ENCODE measurements at places on chromosomes 7 and 10.

DNA sequence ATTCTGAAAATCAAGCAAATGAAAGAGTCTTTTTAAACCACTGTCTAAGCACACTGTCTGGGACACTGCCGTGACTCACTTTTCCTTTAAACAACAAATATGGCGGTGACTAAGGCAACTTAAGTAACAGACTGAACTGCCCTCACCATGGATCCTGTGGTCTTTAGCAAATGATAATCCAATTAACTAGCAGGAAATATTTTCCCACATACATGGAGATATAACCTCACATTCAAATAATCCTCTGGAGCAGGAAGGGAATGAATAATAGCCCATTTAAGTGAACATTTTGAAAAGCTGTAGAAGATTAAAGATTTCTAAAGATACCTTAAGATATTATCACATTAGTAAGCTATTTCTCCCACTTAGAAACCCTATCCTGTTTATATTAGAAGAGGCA is 40.3 kb upstream of the LRRC17 start:
- no peak for DNase-seq
- H3K4me1 ChIP-seq: no peaks in the 10 kb centered on the region
- H3K27me3 ChIP-seq: no peaks in the 10 kb centered on the region
- no peak overlapping the region for H3K27ac ChIP-seq
- no peak overlapping the region for H3K4me3 ChIP-seq

- H3K27ac ChIP-seq: peak overlapping the region; percentile 51
- H3K4me1 ChIP-seq: peaks cover 12% of the 10 kb centered on the region
- no peak for DNase-seq
- no peak overlapping the region for H3K4me3 ChIP-seq
- H3K27me3 ChIP-seq: no peaks in the 10 kb centered on the region
Observed at GRCh38 chr10:33263453-33263852, 71.0 kb downstream of the NRP1 start.

- H3K4me3 ChIP-seq: no peak overlapping the region
- H3K36me3 ChIP-seq: no peaks in the 10 kb centered on the region
- DNase-seq: no peak
Observed at GRCh38 chr10:87852089-87852488, 11.2 kb downstream of the KLLN start.

DNA sequence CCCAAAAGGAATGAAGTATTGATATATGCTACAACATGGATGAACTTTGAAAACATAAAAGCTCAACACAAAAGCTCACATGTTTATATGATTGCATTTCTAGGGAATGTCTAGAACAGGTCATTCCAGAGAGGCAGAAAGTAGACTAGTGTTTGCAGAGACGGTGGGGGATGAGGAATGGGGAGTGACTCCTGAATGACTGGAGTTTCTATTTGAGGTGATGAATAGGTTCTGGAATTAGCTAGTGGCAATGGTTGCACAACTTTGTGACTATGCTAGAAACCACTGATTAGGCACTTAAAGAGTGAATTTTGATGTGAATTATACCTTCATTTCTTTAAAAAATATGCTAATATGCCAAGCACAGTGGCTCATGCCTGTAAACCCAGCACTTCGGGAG is 6.9 kb downstream of the KPNA7 start:
- H3K27ac ChIP-seq: peak overlapping the region; percentile 44
- no peaks in the 10 kb centered on the region for H3K4me1 ChIP-seq
- H3K4me3 ChIP-seq: no peak overlapping the region
- H3K36me3 ChIP-seq: no peaks in the 10 kb centered on the region
- no peaks in the 10 kb centered on the region for H3K27me3 ChIP-seq

DNA sequence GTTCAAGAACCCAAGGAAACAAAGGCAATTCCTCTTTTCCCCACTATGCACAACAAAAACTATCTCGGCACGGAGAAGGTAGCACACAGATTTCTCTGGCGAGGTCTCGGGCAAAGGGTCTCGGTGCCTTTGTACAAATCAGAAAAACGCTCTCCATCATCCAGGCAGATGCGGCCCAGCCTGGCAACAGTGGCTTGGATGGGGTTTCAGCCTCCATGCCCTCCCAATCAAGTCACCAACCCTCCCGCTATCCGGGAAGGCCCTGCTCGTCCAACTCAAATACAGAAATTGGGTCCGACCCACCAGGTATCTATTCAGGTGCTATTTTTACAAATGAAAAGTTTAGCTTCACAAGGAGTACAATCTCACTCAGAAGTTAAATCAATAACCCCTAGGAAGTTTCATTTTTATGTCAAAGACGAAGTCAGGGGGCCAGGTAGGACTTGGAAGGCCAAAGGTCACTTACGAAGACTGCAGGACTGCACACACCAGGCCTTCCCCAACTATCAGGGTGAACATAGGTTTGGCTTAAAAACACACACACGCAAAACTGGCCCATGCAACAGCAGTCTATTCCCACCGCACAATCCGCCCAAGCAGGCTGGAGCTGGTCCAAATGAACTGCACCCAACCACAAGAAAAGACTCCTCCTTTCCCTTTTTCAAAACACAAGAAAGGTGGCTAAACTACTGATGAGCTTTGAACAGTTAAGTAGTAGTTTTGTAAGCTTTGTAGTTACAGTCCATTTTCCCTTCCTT is 43.0 kb downstream of the GNA12 start:
- H3K4me1 ChIP-seq: peaks cover 38% of the 10 kb centered on the region
- H3K4me3 ChIP-seq: no peak overlapping the region
- no peak for DNase-seq
- H3K27ac ChIP-seq: peak overlapping the region; percentile 43
- no peaks in the 10 kb centered on the region for H3K36me3 ChIP-seq
- H3K27me3 ChIP-seq: no peaks in the 10 kb centered on the region

DNA sequence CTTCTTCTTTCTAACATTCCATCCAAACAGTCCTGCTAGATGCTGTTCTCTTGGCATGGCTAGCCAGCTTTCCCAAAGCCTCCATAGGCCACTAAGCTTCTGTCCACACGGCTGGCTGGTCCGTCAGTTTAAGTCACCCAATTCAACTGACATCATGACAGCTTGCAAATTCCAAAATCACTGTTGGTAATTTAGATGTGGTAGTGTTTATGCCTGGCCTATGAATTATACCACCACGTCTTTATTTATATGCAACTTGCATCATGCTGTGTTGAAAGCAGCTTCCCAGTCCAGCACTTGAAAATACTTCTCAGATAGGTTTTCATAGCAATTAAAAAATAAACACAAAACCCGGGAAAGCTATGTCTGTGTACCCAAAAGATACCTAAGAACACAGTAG is 2.2 kb upstream of the VIM start:
- H3K27me3 ChIP-seq: no peaks in the 10 kb centered on the region
- no peak overlapping the region for H3K27ac ChIP-seq
- no peaks in the 10 kb centered on the region for H3K36me3 ChIP-seq
- DNase-seq: no peak
- H3K4me3 ChIP-seq: no peak overlapping the region

DNA sequence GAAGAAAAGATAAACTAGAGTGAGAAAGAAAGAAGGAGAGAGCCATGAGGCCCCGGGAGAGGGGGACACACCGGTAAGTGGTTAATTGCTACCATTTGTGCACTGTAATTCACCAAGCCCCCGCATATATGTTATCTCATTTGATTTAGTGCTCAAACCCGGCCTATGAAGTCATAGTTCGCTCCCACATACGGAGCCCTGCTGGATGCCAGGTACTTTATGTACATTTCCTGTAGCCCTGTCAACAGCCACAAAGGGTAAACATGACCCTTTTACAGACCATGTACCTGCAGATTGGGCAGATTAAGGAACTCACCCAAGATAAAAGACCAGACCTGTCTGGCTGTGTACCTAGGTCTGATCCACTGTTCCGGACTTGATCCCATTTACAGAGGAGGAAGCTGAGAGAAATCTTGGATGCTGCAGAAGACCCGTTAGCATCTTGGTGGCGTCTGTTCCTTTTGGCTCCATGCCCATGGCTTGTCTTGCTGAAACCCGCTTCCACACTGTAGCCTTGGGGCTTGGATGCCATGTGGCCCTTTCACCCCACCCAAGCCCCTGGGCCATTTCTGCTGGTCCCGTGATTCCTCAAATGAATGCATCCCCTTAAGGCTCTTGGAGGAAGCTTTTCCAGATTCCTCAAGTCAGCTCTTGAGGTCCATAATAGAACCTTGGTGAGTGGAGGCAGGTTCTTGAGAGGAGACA is 32.3 kb downstream of the FAM241B start:
- no peaks in the 10 kb centered on the region for H3K36me3 ChIP-seq
- H3K27ac ChIP-seq: no peak overlapping the region
- H3K4me1 ChIP-seq: no peaks in the 10 kb centered on the region
- DNase-seq: no peak

GRCh38 chr7:106418094-106418493 is 133.3 kb upstream of the NAMPT start:
- H3K27ac ChIP-seq: peak overlapping the region; percentile 86
- no peaks in the 10 kb centered on the region for H3K27me3 ChIP-seq
- peaks cover 53% of the 10 kb centered on the region for H3K4me1 ChIP-seq
- H3K4me3 ChIP-seq: no peak overlapping the region

GRCh38 chr7:117064688-117065087 is 111.4 kb downstream of the ST7 start:
- no peaks in the 10 kb centered on the region for H3K27me3 ChIP-seq
- H3K4me3 ChIP-seq: no peak overlapping the region
- peaks cover 20% of the 10 kb centered on the region for H3K4me1 ChIP-seq

DNA sequence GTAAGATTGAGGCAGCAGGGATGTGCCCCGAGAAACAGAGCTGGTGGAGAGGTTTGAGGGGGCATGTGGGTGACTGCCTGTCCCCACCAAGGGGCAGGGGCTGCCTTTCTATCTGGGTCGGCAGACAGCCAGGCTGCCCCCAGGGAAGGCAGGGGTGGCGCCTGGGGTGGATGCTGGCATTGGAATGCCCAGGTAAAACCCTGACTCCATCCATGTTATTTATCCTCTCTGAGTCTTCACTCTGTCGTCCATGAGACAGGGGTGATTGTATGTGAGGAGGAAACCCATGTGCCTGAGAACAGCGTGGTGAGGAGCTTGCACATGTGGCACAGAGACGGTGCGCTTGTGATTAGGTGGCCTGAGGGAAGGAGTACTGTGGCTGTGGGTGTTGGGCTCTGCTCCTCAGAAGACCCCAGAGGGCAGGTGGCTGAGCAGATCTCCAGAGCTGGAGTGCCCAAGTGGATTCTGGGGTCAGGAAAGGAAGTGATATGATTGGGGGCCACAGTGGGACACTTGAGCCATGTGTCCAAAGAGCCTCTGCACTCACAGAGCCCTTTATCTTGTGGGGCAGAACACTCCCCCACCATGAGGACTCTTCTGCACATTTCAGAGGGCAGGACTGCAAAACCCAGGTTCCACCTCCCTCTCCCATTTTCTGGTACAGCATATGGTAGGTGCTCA is 100.4 kb upstream of the RET start:
- H3K27ac ChIP-seq: no peak overlapping the region
- no peak overlapping the region for H3K4me3 ChIP-seq
- H3K36me3 ChIP-seq: no peaks in the 10 kb centered on the region
- no peak for DNase-seq

DNA sequence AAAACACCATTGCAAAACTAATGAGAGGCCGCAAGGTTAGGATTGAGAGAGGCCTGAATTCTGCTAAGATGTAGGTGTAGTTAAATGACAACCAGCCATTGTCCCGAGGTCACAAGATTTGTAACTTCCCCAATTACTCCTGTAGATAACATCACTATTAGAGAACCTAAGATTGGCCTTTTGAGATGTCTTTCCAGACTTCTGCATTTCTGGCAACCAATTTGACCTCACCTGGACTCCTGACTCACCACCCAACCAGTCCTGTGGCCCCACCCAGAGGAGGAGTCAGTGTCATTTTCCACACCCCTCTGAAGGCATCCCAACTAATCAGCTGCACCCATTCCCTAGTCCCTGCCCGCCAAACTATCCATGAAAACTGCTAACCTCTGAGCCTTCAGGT is 115.7 kb downstream of the PRKAG2 start:
- H3K4me3 ChIP-seq: no peak overlapping the region
- H3K4me1 ChIP-seq: peaks cover 23% of the 10 kb centered on the region
- peaks cover 13% of the 10 kb centered on the region for H3K36me3 ChIP-seq

DNA sequence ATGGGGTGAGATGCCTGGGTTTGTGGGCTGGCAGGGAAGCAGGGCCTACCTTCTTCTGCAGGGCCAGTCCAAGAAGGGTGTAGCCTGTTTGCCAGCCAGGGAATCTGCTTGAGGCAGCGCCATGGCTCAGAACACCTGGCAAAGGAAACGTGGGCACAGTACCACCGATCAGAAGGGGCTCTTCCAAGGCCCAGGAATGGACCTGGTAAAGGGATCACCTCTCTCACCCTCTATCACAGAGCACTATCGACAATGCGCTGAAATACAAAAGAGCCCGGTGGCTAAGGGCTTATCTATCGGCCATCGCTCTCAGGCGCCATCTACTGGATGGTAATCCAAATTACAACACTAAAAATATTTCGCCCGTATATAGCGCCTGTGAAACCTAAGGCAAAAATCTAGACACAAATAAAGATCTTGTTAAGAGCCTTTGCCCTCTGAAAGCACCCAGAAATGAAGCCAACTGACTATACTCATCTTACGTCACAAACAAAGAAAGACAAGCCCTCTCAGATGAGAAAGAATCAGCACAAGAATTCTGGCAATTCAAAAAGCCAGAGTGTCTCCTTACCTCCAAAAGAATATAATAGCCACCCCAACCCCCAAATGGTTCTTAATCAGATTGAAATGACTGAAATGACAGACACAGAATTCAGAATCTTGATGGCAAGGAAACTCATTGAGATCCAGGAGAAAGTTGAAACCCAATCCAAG is 217.8 kb upstream of the HPS1 start:
- H3K4me3 ChIP-seq: no peak overlapping the region
- H3K36me3 ChIP-seq: no peaks in the 10 kb centered on the region
- H3K27ac ChIP-seq: no peak overlapping the region
- no peak for DNase-seq
- no peaks in the 10 kb centered on the region for H3K4me1 ChIP-seq
- H3K27me3 ChIP-seq: no peaks in the 10 kb centered on the region

- H3K4me1 ChIP-seq: peaks cover 31% of the 10 kb centered on the region
- no peak overlapping the region for H3K4me3 ChIP-seq
- DNase-seq: no peak
- H3K36me3 ChIP-seq: no peaks in the 10 kb centered on the region
Observed at GRCh38 chr7:94507462-94507861, 2.1 kb upstream of the CASD1 start.

DNA sequence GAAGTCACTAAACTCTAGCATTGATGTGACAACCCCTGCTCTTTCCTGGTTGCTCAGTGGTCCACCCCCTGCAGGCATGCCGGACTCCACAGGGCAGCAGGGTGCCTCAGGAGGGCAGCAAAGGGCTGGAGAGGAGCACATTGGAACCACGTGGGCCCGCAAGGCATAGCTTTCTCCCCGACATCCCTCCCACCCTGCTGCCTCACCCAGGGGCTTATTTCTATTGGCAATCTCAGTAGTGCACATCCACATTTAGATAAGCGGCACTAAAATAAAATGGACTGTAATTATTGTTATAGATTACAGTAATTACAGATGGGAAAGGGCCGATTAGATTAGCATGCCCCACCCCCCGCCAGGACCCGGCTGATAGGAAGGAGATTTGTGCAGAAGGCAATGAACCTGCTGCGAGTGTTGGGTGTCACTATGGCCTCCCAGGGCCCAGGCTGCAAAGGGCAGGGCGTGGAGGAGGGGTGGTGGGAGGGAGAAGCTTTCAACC is 580.1 kb downstream of the GRID1 start:
- DNase-seq: no peak
- no peaks in the 10 kb centered on the region for H3K27me3 ChIP-seq
- no peak overlapping the region for H3K4me3 ChIP-seq
- no peak overlapping the region for H3K27ac ChIP-seq
- no peaks in the 10 kb centered on the region for H3K36me3 ChIP-seq

- no peak overlapping the region for H3K4me3 ChIP-seq
- no peaks in the 10 kb centered on the region for H3K36me3 ChIP-seq
- H3K27me3 ChIP-seq: no peaks in the 10 kb centered on the region
- DNase-seq: no peak
Observed at GRCh38 chr7:31190906-31191305, 138.8 kb downstream of the ADCYAP1R1 start.

Data from esophagus squamous epithelium (tissue), 5 donors.